ENCODE measurements at places on chromosomes 3 and 15.

- no peak for DNase-seq
Measured at GRCh38 chr3:9208605-9209152, 40.8 kb downstream of the SRGAP3 start.

- DNase-seq: no peak
Measured at GRCh38 chr3:148998297-148998696, 7.0 kb downstream of the GYG1 start.

DNA sequence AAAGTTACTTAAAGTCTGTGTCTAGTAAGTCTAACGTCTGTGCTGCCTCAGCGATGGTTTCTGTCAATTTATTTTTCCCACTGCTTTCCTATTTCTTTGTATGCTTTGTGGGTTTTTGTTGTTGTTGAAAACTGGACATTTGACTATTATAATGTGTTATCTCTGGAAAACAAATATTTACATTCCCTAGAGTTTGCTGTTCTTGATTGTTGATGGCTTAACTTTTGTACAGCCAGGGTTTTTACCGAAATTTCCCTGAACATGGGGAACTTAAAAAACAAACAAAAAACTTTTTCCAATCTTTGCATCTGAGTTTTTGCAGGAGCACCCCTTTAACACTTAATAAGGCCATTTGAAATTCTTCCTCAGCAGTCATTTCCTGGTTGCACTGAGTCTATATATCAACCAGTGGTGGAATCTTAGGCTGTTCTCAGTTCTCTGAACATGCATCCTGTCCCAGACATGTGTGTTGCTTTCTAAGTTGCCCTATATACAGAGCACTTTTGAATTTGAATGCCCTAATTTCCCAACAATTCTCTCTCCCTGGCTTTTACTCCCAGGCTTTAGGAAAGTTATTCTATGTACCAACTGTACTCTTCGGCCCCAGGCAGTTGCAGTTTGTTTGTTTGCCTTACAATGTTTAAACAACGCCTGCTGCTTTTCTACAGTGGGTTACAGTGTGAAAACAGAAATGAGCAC is 11.8 kb upstream of the PIAS1 start:
- no peak for DNase-seq

- DNase-seq: no peak
Measured at GRCh38 chr3:125050488-125051090, 5.2 kb downstream of the HEG1 start.

GRCh38 chr15:80445300-80446041 is 41.3 kb downstream of the ARNT2 start:
- DNase-seq: no peak

DNA sequence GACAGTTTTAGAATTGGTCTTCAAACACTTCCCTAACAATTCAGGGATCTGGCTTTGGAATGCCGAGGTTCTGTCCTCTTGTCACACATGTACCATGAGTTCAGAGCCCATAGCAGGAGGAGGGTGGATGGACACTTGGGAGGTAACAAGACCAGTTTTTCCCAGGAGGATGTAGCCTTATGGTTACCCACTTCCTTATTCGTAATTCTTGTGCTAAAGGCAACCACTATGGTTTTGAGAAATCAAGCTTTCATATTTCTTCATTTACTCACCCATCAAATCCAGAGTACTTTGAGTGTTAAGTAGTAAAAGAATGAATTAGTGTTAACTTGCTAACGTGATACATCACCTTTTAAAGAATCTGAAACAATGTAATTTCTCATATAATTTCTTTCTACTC is 479.6 kb upstream of the ALCAM start:
- no peak for DNase-seq

- peak; percentile 46 for DNase-seq
Measured at GRCh38 chr15:83559310-83559966, 94.5 kb upstream of the ADAMTSL3 start.

DNA sequence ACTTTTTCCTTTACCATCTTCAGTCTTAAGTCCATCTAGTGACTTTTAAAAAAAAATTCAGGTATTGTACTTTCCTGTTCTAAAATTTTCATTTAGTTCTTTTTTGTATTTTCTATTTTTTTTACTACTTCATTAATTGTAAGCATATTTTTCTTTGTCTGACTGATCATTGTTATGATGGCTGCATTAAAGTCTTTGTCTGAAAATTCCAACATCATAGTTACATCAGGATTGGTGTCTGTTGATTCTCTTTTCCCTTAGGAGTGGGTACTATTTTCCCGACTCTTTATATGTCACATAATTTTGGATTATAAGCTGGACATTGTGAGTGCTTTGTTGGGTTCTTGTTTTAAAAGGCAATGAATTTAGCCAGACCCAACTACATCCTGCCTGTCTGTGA is 34.9 kb upstream of the POLR2M start:
- no peak for DNase-seq

- no peak for DNase-seq
Measured at GRCh38 chr15:28182216-28182615, 83.1 kb upstream of the OCA2 start.

GRCh38 chr3:84959470-84960271 is 882 bp downstream of the CADM2 start:
- no peak for DNase-seq

DNA sequence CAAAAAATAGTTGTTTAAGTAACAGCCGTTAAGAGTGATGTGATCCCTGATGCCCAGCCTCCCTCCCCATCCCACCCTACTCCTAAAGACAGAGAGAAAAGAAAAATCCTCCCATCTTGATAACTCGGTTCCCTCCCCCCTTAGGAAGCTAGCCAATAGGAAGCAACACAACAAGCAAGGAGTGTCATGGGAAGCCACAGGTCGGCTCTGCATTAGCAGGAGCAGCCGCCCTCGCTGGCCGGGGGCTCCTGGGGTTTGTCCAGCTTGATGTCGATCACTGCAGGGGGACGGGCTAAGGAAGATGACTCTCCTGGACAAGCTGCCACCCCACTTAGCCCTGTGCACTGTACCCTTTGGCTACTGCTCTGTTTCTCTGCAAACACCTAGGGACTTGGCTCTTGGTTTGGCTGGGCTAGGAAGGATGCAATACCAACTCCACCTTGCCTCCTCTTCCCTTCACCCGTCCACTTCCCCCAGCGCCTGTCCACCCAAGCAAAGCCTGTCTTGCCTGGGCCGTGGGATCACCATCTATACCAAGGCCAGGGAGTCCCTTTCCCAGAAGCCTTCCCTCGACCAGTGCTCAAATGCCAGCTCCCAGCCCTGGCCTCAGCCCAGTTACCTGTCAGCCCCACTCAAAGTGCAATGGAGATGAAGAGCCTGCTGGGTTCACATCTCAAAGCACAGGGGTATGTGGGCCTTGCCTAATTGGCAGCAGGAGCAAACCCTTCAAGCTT is 23.1 kb downstream of the SRPRB start:
- no peak for DNase-seq

GRCh38 chr3:20747741-20748140 is 561.7 kb upstream of the SGO1 start:
- no peak for DNase-seq

DNA sequence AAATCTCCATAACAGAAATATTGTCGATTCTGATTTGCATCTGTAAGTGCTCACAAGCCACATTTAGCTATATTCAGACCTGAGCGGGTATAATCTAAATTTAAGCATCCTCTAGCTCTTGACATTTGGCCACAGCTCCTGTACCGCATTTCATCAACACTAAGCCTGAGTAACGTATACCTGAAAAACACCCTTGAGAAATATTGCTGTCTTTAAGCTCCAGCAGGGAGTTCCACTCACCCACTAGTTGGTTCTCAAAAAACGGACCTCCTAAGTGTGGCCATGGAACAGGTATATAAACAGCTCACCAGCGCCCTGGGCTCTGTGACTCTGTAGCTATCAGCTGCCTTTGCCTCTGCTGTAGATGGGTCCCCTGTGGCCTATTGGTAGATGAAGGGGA is 80.7 kb downstream of the ABI3BP start:
- no peak for DNase-seq

GRCh38 chr15:89171136-89172072 is 50.0 kb downstream of the RLBP1 start:
- no peak for DNase-seq

DNA sequence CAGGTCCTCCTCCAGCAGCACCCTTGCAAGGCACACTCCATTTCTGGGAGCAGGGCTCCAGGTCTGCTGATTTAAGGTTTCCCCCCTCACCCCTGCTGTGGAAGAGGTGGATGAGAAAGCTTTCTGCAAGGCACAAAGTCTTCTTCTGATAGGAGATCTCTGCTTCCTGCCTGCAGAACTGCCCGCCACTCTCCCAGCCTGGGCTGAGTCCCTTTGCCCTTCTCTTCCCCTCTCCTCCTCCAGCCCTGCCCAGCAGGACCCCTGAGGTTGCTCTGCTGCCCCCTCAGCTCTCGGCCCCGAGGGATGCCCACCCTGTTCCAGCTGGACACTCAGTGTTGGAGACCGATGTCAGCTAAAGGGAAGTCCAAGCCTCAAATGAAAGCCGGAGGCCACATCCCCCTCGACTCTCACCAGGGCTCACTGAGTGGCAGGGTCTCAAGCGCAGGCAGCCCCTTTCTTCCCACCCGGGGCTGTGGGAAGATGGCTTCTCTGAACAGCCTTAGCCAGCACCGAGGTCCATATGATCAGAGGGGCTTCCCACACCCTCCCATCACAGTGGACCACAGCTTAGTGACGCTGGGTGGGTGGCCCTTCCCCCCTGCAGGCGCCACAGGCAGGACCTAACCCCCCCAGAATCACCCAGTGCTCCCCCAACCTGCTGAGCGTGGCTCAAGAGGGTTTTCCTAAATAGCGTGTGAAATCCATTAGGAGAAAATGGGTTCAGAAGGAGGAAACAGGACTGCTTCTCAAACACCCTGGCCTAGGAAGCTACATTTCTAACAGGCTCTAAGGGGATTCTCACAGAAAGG is 4.0 kb downstream of the ATP10A start:
- no peak for DNase-seq

GRCh38 chr15:27665002-27665401 is 434.1 kb downstream of the OCA2 start:
- no peak for DNase-seq

DNA sequence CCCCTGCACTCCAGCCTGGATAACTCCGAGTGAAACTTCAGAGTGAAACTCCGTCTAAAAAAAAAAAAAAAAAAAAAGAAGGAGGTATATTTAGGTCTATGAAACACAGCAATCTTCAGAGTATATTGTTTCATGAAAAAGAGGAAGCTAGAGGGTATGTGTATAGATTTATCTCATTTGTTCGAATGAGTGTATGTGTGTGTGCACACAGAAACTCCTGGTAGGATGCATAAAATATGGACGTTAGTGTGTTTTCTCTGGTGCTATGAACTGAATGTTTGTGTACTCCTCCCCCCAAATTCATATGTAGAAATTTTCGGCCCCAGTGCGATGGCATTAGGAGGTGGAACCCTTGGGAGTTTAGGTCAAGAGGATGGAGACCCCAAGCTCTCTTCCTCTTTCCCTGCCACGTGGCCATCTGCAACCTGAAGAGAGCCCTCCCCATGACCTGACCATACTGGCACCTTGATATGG is 98.6 kb upstream of the KLF13 start:
- DNase-seq: no peak

GRCh38 chr15:78950902-78951840 is 6.3 kb upstream of the CTSH start:
- no peak for DNase-seq

DNA sequence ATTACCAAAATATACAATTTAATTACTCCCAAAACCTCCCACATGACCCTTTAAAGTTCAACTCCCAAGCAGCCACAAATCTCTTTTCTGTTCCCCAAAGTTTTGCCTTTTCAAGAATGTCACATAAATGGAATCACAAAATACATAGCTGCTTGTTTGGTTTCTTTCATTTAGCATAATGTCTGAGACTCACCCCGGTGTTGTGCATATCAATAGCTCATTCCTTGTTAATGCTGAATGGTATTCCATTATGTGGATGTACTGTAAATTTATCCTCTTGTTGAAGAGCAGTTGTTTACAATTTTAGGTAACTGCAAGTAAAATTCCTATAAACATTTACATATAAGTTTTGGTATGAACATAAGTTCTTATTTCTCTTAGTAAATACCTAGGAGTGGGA is 15.5 kb downstream of the NAA50 start:
- DNase-seq: no peak

- no peak for DNase-seq
Measured at GRCh38 chr3:190003681-190004123, 117.0 kb downstream of the P3H2 start.

All from ovary (tissue), 10 donors.